ENCODE measurements at places on chromosomes 4 and X.

GRCh38 chr4:101187841-101188240 is 159.5 kb downstream of the PPP3CA start:
- DNase-seq: no peak

DNA sequence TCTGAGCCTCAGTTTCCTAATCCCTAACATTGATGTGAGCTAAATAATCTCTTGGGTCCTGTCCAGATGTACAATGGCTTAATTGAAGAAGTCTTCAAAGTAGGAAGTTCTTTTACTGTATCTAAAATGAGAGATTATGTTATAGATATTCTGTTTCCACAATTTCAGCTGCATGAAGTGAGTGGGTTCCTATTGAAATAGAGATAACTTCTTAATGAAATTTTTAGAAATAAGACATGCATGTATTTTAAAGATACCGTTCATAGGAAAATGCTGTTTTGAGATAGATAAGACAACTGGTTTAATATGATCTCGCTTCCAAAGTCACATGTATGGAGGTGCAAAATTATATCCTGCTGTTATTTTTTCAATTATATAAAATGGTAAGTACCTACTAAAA is 71.9 kb downstream of the CLDN22 start:
- DNase-seq: no peak

- no peak for DNase-seq
Measured at GRCh38 chr4:121693450-121693849, 3.3 kb downstream of the ANXA5 start.

GRCh38 chr4:8439914-8440491 is 520 bp downstream of the ACOX3 start:
- no peak for DNase-seq

DNA sequence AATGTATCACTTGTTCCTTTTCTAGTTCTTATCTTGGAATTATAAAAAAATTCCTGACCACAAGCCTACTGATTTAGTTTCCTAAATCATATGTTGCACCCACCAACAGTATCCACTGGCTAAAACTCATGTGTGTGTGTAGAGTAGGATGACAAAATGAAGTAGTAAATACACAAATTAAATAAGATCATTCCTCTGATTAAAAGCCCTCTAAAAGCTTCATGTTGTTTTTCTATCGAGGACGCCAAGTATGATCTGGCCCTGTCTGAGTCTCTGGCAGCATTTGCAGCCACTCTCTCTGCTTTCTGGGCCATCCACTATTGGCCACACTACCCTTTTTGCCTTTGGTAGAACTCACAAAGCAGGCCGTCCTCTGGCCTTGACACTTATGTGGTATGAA is 183.4 kb downstream of the PACRGL start:
- DNase-seq: no peak

GRCh38 chr4:23374259-23374658 is 515.6 kb downstream of the PPARGC1A start:
- no peak for DNase-seq

DNA sequence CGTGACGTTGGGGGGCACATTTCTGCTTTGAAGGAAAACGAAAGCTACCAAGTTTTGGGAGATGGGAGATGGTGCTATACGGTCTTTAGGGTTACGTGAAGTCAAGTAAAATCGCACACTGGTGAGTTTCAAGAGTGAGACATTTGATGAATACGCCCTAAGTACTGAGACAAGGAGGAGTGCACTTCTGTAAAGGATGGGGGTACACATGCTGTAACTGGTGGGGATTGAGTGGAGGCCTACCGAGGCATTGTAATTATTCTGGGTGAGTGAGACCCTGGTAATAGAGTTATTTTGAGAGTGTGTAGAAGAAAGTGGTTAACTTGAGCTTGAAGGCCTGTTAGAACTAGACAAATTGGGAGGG is 536 bp downstream of the SH3BGRL start:
- no peak for DNase-seq

- DNase-seq: no peak
Measured at GRCh38 chrX:118156254-118156952, 39.8 kb upstream of the KLHL13 start.
